ENCODE measurements at places on chromosomes 1 and 21.

DNA sequence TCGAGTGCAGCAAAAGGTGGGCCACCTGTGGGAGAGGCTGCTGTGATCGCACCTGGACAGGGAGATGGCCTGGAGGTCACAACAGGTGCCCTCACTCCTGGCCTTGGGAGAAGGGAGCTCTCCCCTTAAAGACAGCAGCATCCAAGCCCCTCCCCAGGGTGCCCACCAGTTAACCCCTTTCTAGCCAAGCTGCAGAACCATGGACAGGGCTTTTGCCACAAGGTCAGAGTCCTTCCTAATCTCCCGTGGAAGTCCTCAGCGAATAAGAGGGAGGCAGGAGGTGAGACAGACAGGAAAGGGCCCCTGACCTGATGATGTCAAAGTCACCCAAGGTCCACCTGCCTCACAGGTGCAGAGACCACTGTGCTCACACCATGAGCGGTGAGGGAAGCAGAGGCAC is 1.7 kb downstream of the CNTN2 start:
- DNase-seq = no peak

- no peak for DNase-seq
Measured at GRCh38 chr21:32114419-32115035, 164.3 kb downstream of the MIS18A start.

GRCh38 chr21:34221331-34222030 is 142.3 kb upstream of the KCNE2 start:
- DNase-seq = no peak

- no peak for DNase-seq
Measured at GRCh38 chr1:179058487-179059483, 23.1 kb upstream of the TOR3A start.

DNA sequence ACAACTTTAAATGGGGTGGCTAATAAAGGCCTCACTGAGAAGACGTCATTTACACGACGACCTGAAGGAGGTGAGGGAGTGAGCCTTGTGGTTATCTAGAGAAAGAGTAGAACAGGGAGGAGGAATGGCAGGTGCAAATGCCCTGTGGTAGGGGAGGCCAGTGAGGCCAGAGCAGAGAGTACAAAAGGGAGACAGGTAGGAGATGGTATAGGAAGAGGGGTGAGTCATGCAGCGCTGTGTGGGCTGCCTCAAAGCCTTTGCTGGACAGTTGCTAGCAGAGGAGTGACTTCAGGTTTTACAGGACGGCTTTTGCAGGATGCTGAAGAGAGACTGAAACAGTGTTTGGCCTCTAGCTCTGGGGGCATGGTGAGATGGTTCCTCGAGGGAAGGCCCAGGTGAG is 116.0 kb downstream of the IER5 start:
- no peak for DNase-seq

DNA sequence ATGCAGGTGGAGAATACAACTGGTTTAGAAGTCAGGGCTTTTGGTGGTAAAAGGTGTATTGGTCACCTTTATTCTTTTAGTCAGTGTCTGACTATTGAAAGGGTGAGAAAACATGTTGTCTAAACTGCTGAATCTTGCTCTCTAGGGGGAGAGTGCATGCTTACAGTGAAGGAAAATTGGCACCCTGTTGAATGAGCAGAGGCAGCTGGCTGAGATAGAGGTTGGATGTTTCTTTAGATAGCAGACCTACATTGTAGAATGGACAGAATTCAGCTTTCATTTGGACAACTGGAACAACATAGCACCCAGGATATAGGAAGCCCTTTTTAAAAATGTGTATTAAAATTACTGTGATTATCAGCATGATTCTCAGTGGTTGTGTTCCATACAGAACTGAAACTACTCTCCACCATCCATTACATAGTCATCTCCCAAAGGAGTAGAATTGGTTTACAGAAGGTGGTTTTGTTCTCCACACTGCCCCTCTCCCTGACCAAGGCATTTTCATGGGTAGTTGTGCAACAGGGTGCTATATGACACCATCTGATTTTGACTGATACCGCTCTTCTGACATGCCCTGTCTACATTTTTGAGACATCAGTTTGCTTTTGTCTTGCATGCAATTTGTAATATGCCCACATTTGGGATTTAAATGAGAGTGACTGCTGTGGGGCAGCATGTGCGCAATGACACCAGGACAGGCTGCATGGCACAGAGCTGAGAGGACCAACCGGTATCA is 16.2 kb downstream of the RHOU start:
- DNase-seq = no peak
